ENCODE measurements at places on chromosomes 7 and 10. TPM values are rescaled to one million over a fixed set of nuclear protein-coding genes. Genes with fewer than 3 reads are reported as not detected.

Gene SLC13A1
- total RNA-seq = not detected

Gene OR6V1
- total RNA-seq = not detected

Gene ANKRD30A
- not detected for total RNA-seq

Gene MTURN
- 81.9 TPM for total RNA-seq

Gene PNLIPRP3
- total RNA-seq = not detected

Gene CCL26
- total RNA-seq = not detected

Gene LYZL1
- not detected for total RNA-seq

Gene NEURL1
- total RNA-seq = 147 TPM

Gene CCDC186
- total RNA-seq = 14.5 TPM

Gene ATP5MK
- 724 TPM for total RNA-seq

Gene NKX2-3
- not detected for total RNA-seq

Gene KCNK18
- not detected for total RNA-seq

Gene UPK3BL1
- total RNA-seq = 17.4 TPM

Gene ECHDC3
- 465 TPM for total RNA-seq

Gene TLX1
- total RNA-seq = not detected

Gene HOXA6
- 4.2 TPM for total RNA-seq

Gene HOXA11
- total RNA-seq = 7.9 TPM

Gene C10orf120
- total RNA-seq = not detected

Gene C10orf71
- total RNA-seq = 208 TPM

Gene SUN3
- total RNA-seq = not detected

Gene GRID1
- total RNA-seq = 1.4 TPM

All from gastrocnemius medialis (tissue), 4 donors.